WTC11 (cell line): ENCODE measurements at places on chromosomes 6 and 20. TPM values are rescaled to one million over a fixed set of nuclear protein-coding genes. Genes with fewer than 3 reads are reported as not detected.

GRCh38 chr20:21685981-21686380 lies 19.5 kb upstream of the PAX1 start:
- H3K4me3 ChIP-seq: no peak overlapping the region
- no peaks in the 10 kb centered on the region for H3K4me1 ChIP-seq
- DNase-seq: no peak
- no peak overlapping the region for H3K27ac ChIP-seq
- H3K27me3 ChIP-seq: no peaks in the 10 kb centered on the region

DNA sequence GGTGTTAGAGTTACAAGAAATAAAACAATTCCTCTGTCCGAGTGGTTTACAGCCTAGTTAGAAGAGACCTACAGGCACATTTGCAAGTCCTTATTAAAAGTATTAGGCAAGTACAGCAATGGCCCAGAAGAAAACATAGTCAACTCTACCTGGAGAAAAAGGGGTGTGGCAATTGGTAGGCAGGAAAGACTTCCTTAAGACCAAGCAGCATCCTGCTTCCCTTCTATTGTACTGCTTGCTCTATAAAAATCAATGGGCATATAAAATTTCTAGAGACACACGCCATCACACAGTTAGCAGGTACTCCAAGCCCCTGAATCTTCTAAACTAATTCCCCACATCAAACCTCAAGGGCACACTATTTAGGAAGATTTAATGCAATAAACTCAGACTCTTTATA lies 185.6 kb downstream of the ATXN1 start:
- no peaks in the 10 kb centered on the region for H3K36me3 ChIP-seq
- H3K4me3 ChIP-seq: no peak overlapping the region
- no peak for DNase-seq
- H3K27me3 ChIP-seq: no peaks in the 10 kb centered on the region
- H3K4me1 ChIP-seq: no peaks in the 10 kb centered on the region
- no peak overlapping the region for H3K27ac ChIP-seq

GRCh38 chr6:70135219-70136160 lies 167.4 kb downstream of the COL9A1 start:
- H3K4me1 ChIP-seq: peaks cover 52% of the 10 kb centered on the region
- no peak overlapping the region for H3K27ac ChIP-seq
- no peaks in the 10 kb centered on the region for H3K27me3 ChIP-seq
- no peak for DNase-seq
- no peak overlapping the region for H3K4me3 ChIP-seq
- H3K36me3 ChIP-seq: no peaks in the 10 kb centered on the region

DNA sequence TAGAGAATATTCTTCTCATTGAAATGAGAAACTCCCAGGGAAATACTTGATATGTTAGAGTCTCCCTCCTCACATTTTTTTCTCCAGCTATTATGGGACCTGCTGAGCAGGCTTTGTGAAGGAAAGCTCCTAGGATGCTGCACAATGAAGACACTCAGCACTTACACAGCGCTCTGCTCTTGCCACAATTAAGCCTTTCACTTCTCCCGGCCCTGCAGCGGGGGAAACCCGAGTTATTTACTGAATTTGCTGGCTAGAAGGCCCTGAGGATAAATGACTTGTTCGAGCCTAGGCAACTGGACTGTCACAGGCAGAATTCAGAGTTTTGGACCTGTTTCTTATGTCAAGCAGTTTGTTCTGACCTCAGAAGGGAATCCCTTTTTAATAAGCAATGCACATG lies 102.0 kb downstream of the MAP3K7 start:
- peaks cover 2% of the 10 kb centered on the region; the same call in 1 of the 2 replicates for H3K27me3 ChIP-seq

DNA sequence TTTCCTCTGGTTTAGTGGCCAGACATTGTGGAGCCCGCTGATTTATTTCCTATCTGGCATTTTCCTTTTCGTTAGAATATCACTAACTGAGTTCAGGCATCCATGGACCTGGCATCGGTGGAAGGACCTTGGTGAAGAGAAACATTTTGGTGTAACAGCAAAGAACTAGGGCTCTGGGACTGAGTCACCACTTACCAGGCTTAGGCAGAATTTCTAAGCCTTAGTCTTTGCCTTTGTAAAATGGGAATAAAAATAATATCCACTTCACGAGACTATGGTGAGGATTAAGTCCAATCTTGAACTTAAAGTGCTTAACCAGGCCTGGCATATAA lies 42.0 kb upstream of the ENPP1 start:
- DNase-seq: no peak
- no peak overlapping the region for H3K4me3 ChIP-seq
- no peak overlapping the region for H3K27ac ChIP-seq
- H3K36me3 ChIP-seq: no peaks in the 10 kb centered on the region
- H3K4me1 ChIP-seq: no peaks in the 10 kb centered on the region

- H3K27ac ChIP-seq: no peak overlapping the region
- no peak for DNase-seq
- no peak overlapping the region for H3K4me3 ChIP-seq
- H3K4me1 ChIP-seq: peaks cover 22% of the 10 kb centered on the region
Observed at GRCh38 chr6:49546331-49546730, 4.1 kb upstream of the C6orf141 start.

DNA sequence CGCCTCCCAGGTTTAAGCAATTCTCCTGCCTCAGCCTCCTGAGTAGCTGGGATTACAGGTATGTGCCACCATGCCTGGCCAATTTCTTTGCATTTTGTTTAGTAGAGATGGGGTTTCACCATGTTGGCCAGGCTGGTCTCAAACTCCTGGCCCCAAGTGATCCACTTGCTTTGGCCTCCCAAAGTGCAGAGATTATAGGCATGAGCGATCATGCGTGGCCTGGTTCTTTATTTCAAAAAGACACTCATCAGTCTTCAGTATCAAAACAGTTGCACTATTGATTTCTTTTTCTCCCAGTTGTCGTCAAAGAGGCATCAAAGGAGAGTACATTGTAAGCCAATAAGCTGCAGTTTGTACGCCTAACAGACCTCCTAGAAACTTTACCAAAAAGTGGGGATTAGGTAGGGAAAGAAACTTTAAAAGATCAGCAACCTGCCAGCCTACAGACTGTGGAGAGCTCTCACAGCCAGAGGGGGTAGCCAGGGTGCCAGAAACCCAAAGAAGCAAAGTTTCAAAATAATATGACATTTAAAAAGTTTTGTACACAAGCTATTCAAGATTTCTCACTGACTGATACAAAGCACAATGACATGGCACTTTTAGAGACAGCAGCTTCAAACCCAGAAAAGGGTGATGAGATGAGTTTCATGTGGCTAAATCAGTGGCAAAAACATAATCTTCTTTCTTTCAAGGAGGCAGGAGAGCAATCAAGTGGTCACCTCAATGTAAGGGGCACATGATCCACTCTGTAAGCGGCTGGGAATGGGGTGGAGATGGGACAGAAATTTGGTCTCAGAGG lies 83.0 kb upstream of the RALY start:
- no peak overlapping the region for H3K27ac ChIP-seq
- H3K36me3 ChIP-seq: no peaks in the 10 kb centered on the region
- H3K4me1 ChIP-seq: peaks cover 14% of the 10 kb centered on the region
- no peak for DNase-seq
- peaks cover 4% of the 10 kb centered on the region; the same call in 1 of the 2 replicates for H3K27me3 ChIP-seq

DNA sequence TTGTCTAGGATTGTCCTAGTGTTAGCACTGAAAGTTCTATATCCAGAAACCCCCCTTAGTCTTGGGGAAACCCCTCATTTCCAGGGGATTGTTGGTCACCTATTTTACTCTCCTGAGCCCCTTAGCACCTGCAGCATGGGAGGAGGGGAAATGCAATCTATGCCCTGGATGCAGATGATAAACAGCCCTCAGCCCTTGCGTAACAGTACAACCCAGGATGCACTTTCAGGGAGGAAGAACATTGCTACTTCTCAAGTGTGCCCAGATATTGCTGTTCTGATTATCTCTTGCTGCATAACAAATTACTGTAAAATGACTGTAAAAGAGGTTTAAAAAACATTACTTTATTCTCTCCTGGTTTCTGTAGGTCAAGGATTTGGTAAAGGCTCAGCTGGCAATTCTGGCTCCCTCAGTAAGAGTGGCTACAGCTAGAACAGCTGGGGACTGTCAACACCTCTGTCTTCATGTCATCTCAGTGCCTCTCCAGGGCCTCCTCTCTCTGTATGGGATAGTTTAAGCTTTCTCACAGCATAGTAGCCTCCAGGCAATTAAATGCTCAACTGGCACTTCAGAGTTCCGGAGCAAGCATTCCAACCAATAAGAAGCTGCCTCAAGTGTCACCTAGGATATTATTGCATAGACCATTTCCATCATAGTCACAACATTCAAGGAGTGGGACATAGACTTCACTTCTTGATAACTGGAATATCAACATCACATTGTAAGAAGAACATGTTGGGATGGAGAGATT lies 117.8 kb upstream of the FOXO3 start:
- H3K27me3 ChIP-seq: no peaks in the 10 kb centered on the region
- no peaks in the 10 kb centered on the region for H3K4me1 ChIP-seq
- no peak overlapping the region for H3K4me3 ChIP-seq

DNA sequence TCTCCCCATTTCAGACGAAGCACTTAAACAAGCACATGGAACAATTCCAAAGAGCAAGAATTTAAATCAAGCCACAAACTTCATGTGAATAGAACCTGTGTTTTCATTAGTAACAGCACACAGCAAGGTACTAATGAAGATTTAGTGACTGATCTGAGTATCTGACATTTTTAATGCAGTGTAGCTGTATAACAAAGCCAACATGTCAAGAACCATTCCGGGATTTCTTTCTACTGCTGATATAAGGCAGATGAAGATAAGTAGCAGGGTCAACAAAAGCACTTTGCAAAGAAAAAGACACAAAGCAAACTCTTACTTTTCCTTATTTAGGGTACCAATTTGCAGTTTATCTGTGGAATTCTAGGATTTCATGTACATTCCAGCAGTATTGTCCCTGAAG lies 11.3 kb downstream of the SLC17A5 start:
- DNase-seq: no peak
- H3K36me3 ChIP-seq: peaks cover 17% of the 10 kb centered on the region
- peaks cover 11% of the 10 kb centered on the region for H3K4me1 ChIP-seq
- 0 out of 2 replicates have a peak overlapping the region, but pooled peaks have one; percentile 33 for H3K27ac ChIP-seq

- H3K36me3 ChIP-seq: peaks cover 11% of the 10 kb centered on the region; the same call in 1 of the 2 replicates
- no peaks in the 10 kb centered on the region for H3K27me3 ChIP-seq
- no peak for DNase-seq
- H3K4me3 ChIP-seq: peak overlapping the region; percentile 2; the same call in 1 of the 2 replicates
- H3K27ac ChIP-seq: peak overlapping the region; percentile 81
- H3K4me1 ChIP-seq: peaks cover 34% of the 10 kb centered on the region
Observed at GRCh38 chr6:79544299-79544927, 7.2 kb upstream of the LCA5 start.

- no peaks in the 10 kb centered on the region for H3K27me3 ChIP-seq
- peaks cover 16% of the 10 kb centered on the region for H3K36me3 ChIP-seq
- no peak overlapping the region for H3K27ac ChIP-seq
- peak overlapping the region; percentile 56 for H3K4me3 ChIP-seq
- H3K4me1 ChIP-seq: peaks cover 52% of the 10 kb centered on the region
- DNase-seq: peak; percentile 63
Observed at GRCh38 chr20:58891086-58891717, 38.7 kb downstream of the GNAS start.

GRCh38 chr20:24488800-24489175 lies 19.4 kb downstream of the SYNDIG1 start:
- no peak for DNase-seq
- no peak overlapping the region for H3K4me3 ChIP-seq
- peaks cover 4% of the 10 kb centered on the region; the same call in 1 of the 2 replicates for H3K36me3 ChIP-seq

DNA sequence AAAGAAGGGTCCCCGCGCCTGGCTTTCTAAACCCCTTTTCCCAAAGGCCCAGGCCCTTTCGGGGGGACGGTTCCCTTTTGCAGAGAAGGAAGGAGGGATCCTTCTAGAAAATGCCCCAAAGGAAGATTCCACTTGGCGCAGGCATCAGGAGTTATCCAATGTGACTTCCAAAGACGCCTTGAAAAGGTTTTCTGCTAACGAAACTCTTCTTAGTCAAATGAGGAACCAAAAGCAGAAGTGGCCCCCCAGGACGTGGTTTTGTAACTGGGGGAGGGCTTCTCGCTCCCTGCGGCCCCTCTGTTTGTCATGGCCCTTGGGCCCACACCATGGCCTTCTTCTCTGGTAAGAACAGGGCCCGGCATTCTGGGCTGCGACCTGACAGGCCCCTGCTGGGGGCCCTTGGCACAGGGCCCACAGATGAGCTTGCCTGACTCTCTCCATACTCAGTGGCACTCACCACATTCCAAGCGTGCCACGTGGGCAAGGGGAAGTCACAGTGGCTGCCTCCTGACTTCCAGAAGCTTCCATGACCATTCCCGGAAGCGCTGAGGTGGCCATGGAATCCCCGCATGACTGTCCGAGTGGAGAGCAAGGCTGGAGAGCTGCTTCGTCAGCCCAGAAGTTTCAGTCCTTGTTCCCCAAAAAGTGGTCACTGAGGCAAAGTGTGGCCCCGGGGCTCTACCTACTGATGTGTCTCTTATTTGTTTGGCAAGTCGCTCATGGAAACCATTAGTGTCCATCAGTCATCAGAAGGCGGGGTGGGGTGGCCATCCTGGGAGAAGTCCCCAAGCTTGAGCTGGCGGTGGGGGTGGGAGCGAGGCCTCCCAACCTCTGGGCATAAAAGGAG lies 834 bp upstream of the CTSZ start:
- H3K27ac ChIP-seq: no peak overlapping the region
- peaks cover 31% of the 10 kb centered on the region for H3K27me3 ChIP-seq

DNA sequence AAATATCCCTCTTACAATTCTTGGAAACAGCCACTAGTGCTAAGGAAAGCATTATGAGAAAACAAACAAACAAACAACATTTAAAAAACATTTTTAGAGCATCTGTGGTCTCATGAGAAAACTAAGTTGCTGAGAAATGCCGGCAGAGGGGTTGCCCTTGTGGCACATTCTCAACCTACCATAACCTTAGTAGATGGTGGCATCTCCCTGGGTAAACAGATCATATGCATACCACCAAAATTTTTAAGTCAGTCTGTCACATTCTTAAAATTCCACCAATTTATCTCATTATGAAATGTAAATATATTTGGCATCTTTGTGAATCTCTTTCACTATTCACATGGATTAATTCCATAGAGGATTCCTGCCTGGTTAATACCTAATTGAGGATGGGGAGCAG lies 575.7 kb upstream of the MARCKS start:
- peaks cover 19% of the 10 kb centered on the region for H3K4me1 ChIP-seq
- no peak for DNase-seq
- no peak overlapping the region for H3K4me3 ChIP-seq
- H3K36me3 ChIP-seq: peaks cover 8% of the 10 kb centered on the region

DNA sequence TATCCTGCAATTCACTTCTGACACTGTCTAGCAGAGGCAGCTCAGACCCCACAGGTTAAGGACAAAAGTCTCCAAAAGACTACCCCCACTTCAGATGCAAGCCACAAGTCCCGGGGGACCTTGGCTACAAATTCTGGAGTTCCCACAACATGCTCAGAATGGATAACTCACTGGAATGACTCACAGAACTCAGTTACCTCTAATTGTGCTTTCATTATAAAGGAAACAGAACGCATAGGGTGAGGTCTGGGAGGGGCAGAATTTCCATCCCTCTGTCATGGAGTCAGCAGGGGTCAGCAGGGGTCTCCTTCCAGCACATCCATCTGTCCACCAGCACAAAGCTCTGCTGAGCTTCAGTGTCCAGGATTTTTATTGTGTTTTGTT lies 184.2 kb downstream of the CDH4 start:
- peaks cover 75% of the 10 kb centered on the region for H3K4me1 ChIP-seq
- peak overlapping the region; percentile 99 for H3K27ac ChIP-seq
- peak overlapping the region; percentile 19; the same call in 1 of the 2 replicates for H3K4me3 ChIP-seq
- peaks cover 6% of the 10 kb centered on the region for H3K27me3 ChIP-seq
- DNase-seq: no peak

The SPATA25 gene
- 3.3 to 4.5 TPM (median 3.7 TPM) in 3 replicates for total RNA-seq

The FAM184A gene
- total RNA-seq: 13.3 to 19.2 TPM (median 16.2 TPM) in 3 replicates

The IL17A gene
- not detected in 3 replicates for total RNA-seq

The CCN5 gene
- total RNA-seq: 0.16 to 0.37 TPM (median 0.23 TPM) in 3 replicates

The AAR2 gene
- 22.5 to 24.9 TPM (median 24.7 TPM) in 3 replicates for total RNA-seq

The C20orf144 gene
- 0.09 to 0.21 TPM (median 0.14 TPM) in 3 replicates for total RNA-seq
